ENCODE measurements at places on chromosomes 1 and 21. TPM values are rescaled to one million over a fixed set of nuclear protein-coding genes. Genes with fewer than 3 reads are reported as not detected.

OR2T11 gene
- not detected for total RNA-seq

TMEM269 gene
- 0.12 TPM for total RNA-seq

NLRP3 gene
- total RNA-seq = 0.44 TPM

PSMA5 gene
- 211 TPM for total RNA-seq

DAB1 gene
- not detected for total RNA-seq

FCGR3A gene
- 1.6 TPM for total RNA-seq

HSD11B1 gene
- total RNA-seq = not detected

DNA sequence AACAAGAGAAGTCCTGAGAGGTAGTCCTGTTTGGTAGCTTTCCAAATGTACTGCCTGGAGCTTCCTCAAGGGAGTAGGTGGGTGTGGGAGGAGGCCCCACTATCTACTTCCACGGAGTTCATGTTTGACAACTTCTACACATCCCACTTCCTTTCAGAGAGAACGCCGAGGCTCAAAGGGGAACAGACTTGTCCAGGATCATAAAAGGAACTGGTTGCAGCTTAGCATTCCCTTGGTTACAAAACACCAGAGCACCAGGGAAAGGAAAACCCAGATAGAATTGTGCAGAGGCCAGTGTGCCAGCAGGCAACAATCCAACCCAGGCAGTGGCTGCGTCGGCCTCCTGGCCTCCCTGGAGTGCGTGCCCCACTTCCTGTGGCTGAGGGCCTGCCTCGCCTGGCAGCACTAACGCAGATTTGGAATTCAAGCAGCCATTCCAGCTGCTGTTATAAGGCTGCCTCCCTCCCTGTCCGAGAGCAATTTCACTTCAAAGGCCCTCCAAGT lies 4.2 kb upstream of the RAP1GAP start:
- DNase-seq = no peak
- H3K4me1 ChIP-seq = peaks cover 3% of the 10 kb centered on the region

DNA sequence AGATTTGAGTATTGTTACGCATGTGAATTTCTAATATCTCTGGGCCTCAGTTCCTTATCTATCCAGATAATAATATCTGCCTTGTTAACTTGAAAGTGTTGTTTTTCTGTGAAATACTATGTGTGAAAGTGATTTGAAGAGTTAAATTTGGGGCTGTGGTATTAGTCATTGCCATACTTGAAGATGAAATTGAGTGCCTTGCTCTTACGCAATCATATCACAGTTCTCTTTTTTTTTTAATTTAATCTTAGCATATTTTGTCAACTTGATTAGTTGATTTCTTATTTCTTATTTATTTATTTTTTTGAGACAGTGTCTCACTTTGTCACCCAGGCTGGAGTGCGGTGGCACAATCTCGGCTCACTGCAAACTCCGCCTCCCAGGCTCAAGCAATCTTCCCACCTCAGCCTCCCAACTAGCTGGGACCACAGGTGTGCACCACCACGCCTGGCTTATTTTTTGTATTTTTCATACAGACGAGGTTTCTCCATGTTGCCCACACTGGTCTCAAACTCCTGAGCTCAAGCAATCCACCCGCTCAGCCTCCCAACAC lies 31.0 kb downstream of the AGO4 start:
- H3K27me3 ChIP-seq = no peaks in the 10 kb centered on the region
- H3K4me3 ChIP-seq = no peak overlapping the region
- no peaks in the 10 kb centered on the region for H3K4me1 ChIP-seq
- no peak for DNase-seq

DNA sequence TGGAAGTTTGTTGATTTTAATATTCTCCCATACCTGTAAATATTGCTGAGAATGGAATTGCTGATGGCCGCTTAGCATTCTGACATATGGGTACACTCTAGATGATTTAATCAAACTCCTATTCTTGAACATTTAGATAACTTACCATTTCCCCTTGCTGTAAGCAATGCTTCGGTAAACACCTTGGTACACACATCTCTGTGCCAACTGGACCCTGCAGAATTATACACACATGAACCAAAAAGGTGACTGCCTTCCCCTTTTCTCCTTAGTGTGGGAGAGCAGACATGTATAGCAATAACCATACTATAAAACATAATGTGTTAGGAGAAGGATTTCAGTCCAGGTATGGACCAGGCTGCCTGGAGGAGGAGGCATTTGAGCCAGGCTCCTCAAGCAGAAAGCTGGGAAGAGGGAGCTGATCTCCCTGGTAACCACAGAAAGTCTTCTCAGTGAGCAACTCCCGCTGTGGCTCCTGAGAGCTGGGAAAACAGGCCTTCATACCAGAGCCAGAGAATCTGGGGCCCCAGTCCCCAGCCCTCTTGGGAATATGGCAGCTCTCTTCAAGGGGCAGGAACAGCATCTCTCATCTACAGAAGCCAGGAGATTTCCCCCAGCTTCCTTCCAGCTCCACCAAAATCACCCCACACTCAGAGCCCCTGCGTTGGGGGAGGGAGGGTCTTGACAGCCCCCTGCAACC lies 33.9 kb upstream of the CSF1 start:
- no peak overlapping the region for H3K4me3 ChIP-seq
- peaks cover 7% of the 10 kb centered on the region for H3K4me1 ChIP-seq
- no peaks in the 10 kb centered on the region for H3K36me3 ChIP-seq
- DNase-seq = no peak
- peaks cover 9% of the 10 kb centered on the region for H3K27me3 ChIP-seq
- H3K27ac ChIP-seq = no peak overlapping the region

- H3K36me3 ChIP-seq = no peaks in the 10 kb centered on the region
- H3K27ac ChIP-seq = no peak overlapping the region
- no peak overlapping the region for H3K4me3 ChIP-seq
- DNase-seq = no peak
- no peaks in the 10 kb centered on the region for H3K27me3 ChIP-seq
Measured at GRCh38 chr1:52571783-52572182, 18.9 kb upstream of the TUT4 start.

GRCh38 chr1:187481581-187482148 lies 652.9 kb downstream of the PLA2G4A start:
- DNase-seq = no peak
- H3K4me3 ChIP-seq = no peak overlapping the region
- no peaks in the 10 kb centered on the region for H3K4me1 ChIP-seq
- H3K36me3 ChIP-seq = no peaks in the 10 kb centered on the region
